Glutamatergic neuron (in vitro differentiated cells): ENCODE measurements at places on chromosomes 3 and 15. TPM values are rescaled to one million over a fixed set of nuclear protein-coding genes. Genes with fewer than 3 reads are reported as not detected.

ALDH1A3 gene
- total RNA-seq: 2.8 TPM

PPIP5K1 gene
- 66.4 TPM for total RNA-seq

ZMYND10 gene
- total RNA-seq: 1.3 TPM

C3orf85 gene
- not detected for total RNA-seq
